ENCODE measurements at places on chromosomes 5 and 9. TPM values are rescaled to one million over a fixed set of nuclear protein-coding genes. Genes with fewer than 3 reads are reported as not detected.

DNA sequence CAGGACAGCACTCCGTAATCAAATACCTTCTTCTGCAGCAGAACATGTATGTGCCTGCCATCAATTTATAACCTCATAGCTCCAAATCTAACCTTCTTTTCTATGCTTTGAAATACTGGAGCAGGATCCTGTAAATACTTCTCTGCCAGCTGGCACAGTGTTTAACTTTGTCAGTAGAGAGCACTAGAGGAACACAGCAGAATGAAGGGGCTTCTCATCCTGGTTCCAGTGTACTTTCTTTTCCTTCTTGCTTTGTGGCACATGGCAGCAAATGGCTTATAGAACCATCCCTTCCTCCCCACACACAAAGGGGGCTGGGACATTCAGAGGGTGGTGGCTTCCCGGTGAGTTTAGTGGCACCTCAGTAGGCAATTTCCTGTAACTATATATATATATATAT, 3.8 kb upstream of the FBXW11 start:
- DNase-seq = no peak

DNA sequence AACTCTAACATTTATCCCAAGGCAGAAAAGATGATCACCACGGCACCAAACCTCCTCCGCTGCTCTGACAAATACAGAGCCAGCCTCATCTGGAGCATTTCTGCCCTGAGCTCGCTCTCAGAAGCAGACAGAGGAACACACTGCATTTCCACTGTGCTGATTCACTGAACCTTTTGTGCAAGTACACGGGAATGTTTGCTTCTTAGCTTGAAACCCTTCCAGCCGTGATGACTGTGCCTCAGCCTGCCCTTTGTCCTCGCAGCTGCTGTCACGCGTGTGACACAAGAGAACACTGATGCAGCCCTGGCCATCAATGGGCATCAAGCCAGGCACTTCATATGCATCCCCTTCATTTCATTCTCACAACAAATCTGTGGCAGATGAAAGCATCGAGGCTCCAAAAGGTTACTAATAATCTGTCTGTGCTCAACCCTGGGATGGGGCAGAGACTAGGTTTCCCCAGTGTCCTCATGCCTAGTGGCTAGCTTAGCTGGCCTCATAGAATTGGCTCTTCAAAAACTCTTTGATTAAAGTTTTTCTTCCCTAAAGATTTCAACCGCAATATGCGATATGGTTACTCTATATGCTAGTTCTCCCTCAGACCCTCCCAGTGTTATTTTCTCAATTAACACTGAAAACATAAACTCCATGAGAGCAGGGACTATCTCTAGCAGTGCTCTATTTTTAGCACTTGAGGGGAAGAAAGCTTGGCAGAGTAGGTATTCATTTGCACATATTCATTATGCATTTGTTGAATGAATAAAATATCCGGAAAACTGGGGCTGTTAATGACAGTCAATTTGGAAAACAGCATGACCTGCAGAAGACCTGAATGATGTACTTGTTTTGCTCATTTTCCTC, 7.3 kb downstream of the CDC14B start:
- DNase-seq = no peak

Gene SLU7
- total RNA-seq = 53.1 TPM

Gene CARTPT
- total RNA-seq = 148 TPM

Gene SLC6A7
- total RNA-seq = not detected

Gene UGT3A2
- total RNA-seq = 7.2 TPM

All from endothelial cell (in vitro differentiated cells).